ENCODE measurements at places on chromosomes 3 and 15.

- no peak for DNase-seq
Observed at GRCh38 chr3:109545746-109546145, 208.4 kb upstream of the DPPA4 start.

DNA sequence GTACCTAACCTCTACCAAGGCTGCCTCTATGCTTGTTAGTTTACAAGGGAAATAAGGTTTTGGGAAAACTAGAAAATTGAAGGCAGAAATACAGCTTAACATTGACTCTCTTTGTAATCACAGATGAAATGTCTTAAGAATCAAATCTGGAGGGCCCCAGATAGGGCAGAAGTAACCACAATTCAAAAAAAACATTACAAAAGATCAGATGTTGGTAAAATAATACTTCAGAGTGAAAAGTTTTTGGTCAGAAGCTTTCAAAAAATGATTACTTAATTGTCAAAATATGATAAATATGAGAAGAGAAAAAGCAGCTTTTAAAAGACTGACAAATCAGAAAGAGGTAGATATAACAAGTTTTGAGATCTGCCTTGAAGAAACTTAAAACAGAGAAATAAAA is 425.1 kb upstream of the NECTIN3 start:
- DNase-seq = no peak

- DNase-seq = no peak
Observed at GRCh38 chr3:9339761-9340471, 22.9 kb upstream of the THUMPD3 start.

DNA sequence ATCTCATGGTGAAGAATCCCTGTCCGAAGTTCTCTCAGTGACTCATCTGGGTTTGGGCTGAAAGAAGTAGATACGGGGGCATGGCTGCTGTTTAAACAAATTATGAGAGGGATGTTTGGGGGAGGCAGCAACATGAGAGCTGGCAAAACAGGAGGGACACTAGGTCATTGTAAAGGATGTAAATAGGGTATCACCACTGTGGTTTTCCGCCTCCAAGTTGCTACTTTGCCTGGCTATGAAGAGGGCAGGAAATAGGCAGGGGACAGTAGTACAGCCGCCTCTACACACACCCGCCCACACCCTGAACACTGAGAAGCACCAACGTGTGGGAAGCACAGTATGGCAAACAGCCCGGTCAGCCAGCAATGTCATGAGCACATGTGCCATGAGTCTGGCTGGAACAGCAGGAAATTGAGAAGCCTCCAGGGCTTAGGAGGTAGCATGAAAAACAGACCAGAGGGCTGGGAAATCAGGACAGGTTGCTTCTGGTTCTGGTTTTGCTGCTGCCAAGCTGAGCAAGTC is 17.1 kb downstream of the HEXA start:
- no peak for DNase-seq

GRCh38 chr3:102030661-102031060 is 181.3 kb downstream of the NFKBIZ start:
- no peak for DNase-seq

GRCh38 chr3:106086636-106087035 is 217.8 kb upstream of the CBLB start:
- no peak for DNase-seq

GRCh38 chr15:66038387-66039116 is 169.3 kb downstream of the RAB11A start:
- no peak for DNase-seq

DNA sequence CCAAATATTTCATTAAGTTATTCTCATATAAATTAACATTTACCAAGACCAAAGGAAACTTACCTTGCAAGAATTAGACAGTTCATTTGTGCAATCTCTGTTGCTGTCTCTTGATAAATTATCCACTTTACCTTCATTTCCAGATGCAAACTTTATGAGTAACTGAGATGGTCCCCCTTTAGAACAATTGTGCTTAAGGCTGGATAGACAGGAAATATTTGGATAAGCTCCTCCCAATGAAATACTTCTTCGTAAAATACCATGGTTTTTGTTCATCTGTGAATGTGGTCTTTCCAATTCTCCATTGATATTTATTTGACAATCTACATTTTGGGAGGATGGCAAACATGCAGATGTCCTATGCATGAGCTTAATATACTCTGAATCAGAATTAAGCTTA is 78.2 kb downstream of the NEDD4 start:
- no peak for DNase-seq

DNA sequence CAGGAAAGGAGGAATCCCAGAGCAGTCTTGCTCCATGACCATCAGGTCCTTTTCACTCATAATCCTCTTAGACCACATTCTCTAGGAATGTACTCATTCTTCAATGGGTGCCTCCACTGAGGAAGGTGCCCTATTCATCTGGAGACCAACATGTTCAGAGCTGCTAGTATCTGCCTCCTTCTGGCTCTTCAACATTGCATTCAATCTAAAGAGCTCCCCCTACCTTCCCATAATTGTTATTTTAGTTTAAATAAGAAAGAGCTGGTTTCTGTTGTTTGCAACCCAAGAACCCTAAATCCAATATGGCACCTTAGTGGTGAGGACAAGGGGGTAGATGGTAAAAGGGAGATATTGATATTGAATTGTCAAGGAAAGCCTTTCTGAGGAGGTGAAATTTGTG is 67.6 kb downstream of the SCN11A start:
- DNase-seq = no peak

- no peak for DNase-seq
Observed at GRCh38 chr3:156637480-156638022, 36.8 kb upstream of the TIPARP start.

DNA sequence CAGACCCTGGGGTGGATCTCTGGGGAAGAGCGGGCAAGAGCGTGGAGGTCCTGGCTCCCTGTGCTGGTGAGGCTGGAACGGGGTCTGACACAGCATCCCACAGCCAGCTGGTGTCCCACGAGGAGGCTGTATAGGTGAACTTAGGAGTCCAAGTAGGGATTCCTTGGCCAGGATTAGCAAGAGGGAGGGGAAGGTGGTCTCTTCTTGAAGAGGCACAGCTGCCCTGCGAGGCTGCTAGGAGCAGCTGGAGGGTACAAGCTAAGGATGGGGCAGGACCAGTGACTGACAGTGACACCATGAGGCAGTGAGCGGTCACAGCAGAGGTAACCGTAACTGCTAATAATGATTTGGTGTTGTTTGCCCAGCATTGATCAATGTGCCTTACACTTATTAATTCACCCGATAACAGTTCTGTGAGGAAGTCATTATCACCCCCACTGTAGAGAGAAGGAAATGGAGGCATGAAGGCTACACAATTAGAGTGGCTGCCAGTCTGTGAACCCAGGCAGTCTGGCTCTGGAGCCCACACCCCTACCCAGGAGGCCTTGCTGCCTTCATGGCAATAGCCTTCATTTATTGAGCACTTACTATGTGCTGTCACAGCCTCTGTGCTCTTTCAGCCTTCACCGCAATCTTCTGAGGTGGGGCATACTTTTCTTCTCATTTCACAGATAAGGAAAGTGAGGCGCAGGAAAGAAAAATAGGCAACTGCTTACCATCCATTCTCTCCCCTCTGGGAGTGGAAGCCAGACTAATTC is 59.4 kb downstream of the TMEM44 start:
- no peak for DNase-seq

DNA sequence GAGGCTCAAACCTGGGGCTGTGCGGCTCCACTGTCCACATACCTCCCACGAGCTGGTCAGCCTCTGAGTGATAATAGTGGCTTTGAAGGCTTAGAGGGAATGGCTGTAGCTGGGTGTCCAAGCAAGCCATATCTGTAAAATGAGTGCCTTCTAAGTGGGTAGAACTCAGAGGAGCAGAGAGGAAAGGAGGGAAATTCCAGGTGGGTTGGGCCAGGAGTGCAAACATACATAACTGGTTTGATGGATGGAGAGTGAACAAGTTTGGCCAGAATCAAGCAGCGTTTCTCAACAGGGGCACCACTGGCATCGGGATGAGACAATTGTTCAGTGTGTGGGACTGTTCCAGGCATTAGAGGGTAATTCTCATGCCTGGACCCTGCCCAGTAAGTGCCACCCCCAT is 91.1 kb downstream of the ASB7 start:
- no peak for DNase-seq

GRCh38 chr3:3739330-3740060 is 59.7 kb upstream of the LRRN1 start:
- DNase-seq = no peak

DNA sequence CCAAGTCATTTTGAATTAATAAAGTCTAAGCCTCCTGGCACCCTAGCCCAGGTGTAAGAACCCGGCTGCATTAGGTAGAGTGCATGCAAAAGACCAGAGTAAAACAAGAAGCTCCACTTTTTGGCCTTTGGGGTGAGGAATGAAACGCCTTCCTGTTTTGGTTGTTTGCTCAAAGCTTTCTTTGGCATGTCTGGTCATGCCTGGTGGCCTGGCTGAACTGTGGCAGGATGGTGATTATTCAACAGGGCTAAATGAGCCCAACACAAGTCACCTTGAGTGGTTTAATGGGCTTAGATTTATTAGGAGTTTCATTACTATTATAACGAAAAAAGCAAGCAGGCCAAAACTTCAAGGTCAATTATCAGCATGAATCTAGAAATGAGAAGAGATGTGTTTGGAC is 40.9 kb upstream of the LDHAL6B start:
- no peak for DNase-seq

- no peak for DNase-seq
Observed at GRCh38 chr15:83458381-83458780, 11.2 kb downstream of the SH3GL3 start.

- DNase-seq = no peak
Observed at GRCh38 chr15:49848807-49849206, 228.0 kb downstream of the DTWD1 start.

DNA sequence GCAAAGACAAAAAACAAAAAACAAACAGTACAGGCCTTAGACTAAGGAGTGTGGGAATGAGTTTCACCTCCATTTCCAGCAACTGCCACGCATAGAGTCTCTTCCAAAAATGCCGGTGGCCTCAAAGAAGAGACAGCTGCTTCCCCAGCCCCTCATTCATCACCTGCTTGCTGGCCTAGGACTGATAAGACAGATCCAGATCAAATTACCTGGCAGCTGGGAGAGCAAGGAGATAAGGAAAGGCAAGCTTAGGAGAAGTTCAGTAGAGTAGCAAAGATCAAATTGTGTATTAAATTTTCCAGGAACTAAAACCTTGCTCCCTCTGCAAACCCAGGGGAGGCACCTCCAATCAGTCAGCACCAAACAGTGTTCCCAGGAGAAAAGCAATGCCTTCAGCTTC is 325.8 kb upstream of the CTNNB1 start:
- no peak for DNase-seq

DNA sequence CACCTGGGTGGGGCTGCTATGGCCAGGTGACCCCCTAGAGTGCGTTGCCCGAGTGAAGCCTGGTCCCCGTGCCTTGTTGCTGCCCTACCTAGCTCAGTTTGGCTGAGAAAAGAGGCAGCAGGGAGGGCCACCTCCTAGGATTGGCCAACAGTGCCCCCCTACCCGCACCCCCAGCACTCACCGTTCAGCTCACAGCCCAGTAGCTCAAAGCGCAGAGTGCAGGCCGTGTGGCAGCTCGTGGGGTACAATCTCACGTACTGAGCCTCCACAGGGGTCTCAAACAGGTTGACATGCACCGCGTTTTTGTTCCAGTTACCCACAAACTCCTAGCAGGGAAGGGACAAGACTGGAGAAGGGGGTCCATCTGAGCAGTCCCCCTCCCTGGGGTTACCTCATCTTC is 7.6 kb downstream of the MFGE8 start:
- DNase-seq = no peak

GRCh38 chr15:26971271-26972018 is 464 bp downstream of the GABRG3 start:
- DNase-seq = no peak

- no peak for DNase-seq
Observed at GRCh38 chr3:181693280-181693679, 18.4 kb upstream of the SOX2 start.

GRCh38 chr3:121918779-121919483 is 24.7 kb downstream of the SLC15A2 start:
- no peak for DNase-seq

DNA sequence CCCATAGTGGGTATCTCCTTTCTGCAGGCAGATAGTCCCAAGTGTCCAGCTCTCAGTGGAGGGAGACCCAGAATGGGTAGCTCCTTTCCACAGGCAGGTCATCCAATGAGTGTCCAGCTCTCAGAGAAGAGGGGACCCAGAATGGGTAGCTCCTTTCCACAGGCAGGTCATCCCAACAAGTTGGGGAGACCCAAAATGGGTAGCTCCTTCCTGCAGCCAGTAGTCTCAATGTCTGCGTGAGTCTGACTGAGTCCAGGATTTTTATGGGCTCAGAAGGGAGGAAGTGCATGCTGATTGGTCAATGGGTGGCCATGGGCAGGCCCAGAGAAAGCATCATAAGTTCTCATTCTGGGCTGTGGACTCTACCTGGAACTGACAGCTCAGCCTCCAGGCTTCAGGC is 150.7 kb upstream of the P2RY1 start:
- no peak for DNase-seq

DNA sequence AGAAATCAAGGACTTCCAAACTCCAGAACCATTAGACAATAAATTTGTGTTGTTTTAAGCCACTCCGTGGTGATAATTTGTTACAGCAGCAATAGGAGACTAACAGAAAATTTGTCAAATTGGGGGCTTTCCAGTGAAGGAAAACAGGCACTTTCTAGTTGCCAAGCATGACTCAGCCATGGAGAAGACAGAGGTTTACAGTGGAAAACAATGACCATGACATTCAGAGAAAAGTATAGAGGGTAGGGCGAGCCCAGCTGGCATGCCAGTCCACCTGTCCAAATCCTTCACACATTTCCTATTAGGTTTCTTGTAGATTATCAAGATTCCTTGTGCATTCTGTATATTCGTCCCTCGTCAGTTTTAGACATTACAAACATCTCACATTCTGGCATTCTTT is 24.9 kb downstream of the SLCO2A1 start:
- no peak for DNase-seq

DNA sequence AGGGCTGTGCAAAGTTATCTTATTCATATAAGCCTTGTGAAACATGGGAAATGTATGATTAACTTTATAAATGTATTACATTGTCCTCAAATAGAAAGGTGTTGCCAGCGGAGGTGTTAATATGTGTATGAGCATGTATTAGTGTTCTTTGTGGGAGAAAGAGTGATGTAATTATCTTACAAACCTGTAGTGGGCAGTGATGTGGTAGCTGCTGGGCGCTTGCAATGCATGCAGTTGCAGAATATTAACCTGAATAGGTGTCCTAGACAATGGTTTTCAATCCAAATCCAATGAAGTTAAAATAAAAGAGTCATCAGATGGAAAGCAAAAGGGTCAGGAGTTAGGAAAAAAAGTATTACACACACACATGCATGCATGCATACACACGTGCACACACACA is 881.3 kb upstream of the CADM2 start:
- no peak for DNase-seq

GRCh38 chr15:92343924-92344643 is 49.6 kb upstream of the ST8SIA2 start:
- DNase-seq = no peak

DNA sequence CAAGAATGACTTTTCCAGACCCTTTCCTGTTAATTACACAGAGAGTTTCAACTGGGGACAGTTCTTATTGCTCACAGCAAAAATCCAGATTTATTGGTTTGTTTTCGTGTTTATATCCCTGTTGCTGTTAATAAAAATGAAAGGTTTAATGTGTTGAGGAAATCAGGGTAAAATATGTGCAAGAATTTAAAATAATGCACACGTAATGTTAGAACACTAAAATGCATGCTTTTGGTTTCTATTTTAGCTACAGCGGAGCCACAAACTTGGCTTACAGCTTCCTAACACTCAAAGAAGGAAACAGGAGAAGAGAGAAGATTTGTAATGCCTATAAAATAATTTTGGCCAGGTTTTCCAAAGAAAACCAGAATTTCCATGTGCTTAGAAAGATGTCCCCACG is 62.7 kb downstream of the CASR start:
- no peak for DNase-seq
